Endothelial cell (in vitro differentiated cells): ENCODE measurements at places on chromosomes 7 and 10. TPM values are rescaled to one million over a fixed set of nuclear protein-coding genes. Genes with fewer than 3 reads are reported as not detected.
A peak's percentile ranks its signal among the peaks of the same experiment; 100 is the strongest.

- DNase-seq = no peak
Observed at GRCh38 chr7:13197501-13197900, 510.1 kb downstream of the ARL4A start.

DNA sequence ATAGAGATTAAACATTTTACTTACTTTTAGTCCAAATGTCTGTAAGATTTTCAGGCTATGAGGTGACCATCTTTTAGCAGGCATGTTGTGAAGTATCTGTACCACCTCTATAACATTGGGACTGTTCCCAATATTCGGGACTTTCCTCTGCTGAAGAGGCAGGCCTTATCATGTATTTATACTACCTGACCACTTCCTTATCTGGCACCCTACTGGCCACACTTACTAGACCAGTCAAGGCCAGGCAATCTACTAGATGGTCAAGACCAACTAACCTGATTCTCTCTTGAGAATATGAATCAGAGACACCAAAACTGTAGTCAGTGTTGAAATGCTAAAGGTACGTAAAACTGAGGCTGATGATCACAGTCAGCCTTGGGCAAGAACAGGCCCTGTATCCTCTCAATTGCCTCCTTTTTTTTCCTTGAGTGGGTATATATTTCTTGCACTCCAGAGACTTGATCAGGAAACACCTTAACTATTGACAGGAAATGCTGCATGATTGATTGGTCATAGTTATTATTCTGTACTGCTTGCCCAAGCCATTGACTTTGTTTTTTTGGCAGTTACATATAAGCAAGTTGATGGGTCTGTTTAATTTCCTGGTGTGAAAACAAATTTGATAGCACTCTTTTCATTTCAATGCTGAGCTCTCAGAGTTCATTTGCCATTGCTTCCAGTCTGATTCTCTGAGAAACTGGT, 5.2 kb upstream of the PRKAR2B start:
- DNase-seq = no peak

- DNase-seq = no peak
Observed at GRCh38 chr10:33134011-33134751, 176.2 kb upstream of the ITGB1 start.

DNA sequence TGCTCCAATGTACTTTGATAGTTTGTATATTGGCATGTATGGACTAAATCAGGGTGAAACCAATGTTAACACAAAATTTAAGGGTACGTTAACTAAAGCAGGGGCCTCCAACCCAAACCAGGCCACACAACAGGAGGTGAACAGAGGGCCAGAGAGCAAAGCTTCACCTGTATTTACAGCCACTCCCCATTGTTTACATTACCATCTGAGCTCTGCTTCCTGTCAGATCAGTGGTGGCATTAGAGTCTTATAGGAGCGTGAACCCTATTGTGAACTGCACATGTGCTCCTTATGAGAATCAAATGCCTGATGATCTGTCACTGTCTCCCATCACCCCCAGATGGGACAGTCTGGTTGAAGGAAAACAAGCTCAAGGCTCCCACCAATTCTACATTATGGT, 62.0 kb upstream of the SCIN start:
- no peak for DNase-seq

- no peak for DNase-seq
Observed at GRCh38 chr10:77699080-77699645, 61.6 kb upstream of the KCNMA1 start.

DNA sequence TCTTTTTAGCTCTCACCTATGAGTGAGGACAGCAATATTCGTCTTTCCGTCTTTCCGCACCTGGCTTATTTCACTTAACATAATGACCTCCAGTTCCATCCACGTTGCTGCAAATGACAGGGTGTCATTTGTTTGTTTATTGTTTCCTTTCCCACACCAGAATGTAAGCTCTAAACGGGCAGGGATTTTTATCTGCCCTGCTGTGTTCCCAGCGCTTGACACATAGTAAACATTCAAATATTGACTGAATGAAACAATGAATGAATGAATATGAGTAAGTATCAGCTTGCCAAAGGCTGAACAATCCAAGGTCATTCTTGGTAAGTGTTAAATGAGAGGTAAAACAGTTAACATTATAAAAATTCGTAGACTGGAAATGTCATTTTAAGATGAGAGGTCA, 12.8 kb downstream of the SH3PXD2A start:
- no peak for DNase-seq

- DNase-seq = peak; percentile 72
Observed at GRCh38 chr10:132939957-132940790, 2.2 kb downstream of the CFAP46 start.

DNA sequence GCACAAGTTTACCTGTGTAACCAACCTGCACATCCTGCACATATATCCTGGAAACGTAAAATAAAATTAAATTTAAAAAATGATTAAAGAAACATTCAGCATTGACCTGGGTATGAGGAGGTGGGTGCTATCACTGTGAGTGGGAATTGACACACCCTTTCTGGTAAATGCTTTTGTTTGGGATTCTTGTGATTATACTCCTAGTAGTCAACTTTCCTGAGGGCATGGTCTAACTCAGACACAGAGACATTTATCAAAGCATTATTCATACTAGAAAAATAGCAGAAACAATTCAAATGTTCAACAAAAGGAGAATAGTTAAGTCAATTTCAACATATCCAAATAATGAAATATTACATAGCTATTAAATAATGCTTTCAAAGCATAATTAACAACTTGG, 44.2 kb downstream of the CNNM2 start:
- DNase-seq = no peak

OR2A12 gene
- total RNA-seq = not detected

BUB3 gene
- total RNA-seq = 107 TPM

UCN3 gene
- total RNA-seq = not detected

RPEL1 gene
- total RNA-seq = not detected

KIN gene
- 13.2 TPM for total RNA-seq

FOXP2 gene
- 9.1 TPM for total RNA-seq

RBP3 gene
- total RNA-seq = not detected
